ENCODE measurements at places on chromosomes 4 and X.
A peak's percentile ranks its signal among the peaks of the same experiment; 100 is the strongest.

- no peak for DNase-seq
These were observed 763.5 kb upstream of the FRG1 start for GRCh38 chr4:189177130-189177529.

DNA sequence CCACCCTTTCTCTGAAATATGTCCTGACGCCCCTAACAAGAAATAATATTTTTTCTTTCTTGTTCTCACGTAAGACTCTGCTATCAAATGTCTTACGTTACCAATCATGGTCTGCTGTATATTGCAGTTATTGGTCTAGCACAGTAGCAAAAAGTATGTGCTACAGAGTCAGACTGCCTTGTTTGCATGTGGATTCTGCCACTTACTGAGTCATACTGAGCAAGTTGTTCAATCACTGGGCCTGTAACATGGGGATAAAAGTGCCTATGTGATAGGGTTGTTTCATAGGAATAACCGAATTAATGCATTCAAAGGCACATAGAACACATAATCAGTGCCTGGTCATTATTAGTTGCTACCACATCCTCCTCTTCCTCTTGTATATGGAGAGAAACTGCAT is 14.1 kb downstream of the RPGR start:
- no peak for DNase-seq

- no peak for DNase-seq
These were observed 23.0 kb downstream of the FAM53A start for GRCh38 chr4:1660948-1661677.

GRCh38 chrX:110450050-110450449 is 91.4 kb downstream of the RTL9 start:
- peak; percentile 61 for DNase-seq

DNA sequence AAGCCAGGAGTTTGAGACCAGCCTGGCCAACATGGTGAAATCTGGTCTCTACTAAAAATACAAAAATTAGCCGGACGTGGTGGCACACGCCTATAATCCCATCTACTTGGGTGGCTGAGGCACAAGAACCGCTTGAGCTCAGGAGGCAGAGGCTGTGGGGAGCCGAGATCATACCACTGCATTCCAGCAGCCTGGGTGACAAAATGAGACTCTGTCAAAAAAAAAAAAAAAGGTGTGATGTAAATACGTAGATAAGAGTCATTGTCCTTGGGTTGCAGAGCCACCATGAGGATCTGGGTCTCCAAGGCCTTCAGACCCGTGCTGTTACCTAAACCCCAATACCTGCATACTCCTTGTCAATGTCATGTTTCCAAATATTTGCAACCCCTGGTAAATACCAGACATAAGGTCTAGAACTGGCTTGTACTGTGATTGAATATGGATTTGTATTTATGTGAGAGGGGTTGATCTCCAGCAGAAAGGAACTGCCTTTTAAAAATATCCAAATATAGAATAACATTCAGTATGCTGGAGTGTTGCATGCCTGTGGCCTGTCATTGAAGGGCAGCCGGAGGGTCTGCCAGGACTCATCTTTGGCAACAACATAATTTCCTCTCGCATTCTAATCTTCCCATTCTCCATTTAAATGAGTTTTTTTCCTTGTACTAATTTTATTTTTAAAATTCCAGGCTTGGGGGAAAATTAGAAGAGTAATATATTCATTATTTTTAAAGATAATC is 40.4 kb downstream of the ATXN3L start:
- DNase-seq: no peak

DNA sequence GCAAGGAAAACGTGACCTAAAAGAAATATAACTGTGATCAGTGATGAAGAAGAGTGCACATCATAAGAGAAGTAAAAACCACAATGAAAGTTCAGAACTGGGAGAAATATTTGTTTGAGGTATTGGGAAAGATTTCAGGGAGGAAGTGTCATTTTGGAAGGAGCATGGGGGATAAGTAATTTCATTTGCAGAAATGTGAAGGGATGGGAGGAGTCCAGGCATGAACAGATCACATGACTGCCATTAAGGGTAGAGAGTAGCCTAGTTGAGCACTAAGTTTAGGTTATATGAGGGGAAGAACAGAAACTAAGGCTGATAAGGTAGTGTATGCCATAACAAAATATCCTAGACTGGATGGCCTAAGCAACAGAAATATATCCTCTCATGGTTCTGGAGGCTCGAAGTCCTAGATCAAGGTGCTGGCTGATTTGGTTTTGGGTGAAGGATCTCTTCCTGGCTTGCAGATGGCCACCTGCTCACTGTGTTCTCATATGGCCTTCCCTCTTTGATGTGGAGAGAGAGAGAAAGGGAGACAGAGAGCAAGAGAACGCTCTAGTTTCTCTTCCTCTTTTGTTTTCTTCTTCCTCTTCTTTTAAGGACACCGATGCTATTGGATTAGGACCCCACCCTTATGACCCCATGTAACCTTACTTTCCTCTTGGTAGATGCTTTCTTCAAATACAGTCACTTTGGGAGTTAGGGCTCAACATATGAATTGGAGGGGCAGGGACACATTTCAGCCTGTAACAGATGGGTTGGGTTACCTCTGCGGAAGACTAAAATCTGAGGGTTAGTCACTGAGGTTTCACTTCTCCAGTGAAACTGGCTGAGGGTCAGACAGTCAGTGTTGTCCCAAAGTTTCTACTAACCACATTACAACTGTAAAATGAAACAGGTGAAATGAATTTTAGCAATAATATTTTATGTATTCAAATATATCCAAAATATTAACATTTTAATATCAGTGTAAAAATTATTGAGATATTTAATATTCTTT is 77.9 kb downstream of the EGF start:
- no peak for DNase-seq

DNA sequence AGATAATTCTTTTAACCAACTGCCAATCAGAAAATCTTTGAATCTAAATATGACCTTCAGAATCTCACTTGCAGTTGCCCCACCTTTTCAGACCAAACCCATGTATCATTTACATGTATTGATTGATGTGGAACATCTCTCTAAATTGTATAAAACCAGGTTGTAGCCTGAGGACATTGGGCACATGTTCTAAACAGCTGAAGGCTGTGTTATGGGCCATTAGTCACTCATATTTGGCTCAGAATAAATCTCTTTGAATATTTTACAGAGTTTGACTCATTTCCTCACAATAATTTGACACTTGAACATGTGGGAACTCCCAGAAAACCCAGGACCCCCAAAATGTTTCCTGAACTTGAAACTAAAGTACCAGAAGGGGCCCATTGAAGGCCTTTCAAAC is 58.7 kb downstream of the UGT2B10 start:
- no peak for DNase-seq

DNA sequence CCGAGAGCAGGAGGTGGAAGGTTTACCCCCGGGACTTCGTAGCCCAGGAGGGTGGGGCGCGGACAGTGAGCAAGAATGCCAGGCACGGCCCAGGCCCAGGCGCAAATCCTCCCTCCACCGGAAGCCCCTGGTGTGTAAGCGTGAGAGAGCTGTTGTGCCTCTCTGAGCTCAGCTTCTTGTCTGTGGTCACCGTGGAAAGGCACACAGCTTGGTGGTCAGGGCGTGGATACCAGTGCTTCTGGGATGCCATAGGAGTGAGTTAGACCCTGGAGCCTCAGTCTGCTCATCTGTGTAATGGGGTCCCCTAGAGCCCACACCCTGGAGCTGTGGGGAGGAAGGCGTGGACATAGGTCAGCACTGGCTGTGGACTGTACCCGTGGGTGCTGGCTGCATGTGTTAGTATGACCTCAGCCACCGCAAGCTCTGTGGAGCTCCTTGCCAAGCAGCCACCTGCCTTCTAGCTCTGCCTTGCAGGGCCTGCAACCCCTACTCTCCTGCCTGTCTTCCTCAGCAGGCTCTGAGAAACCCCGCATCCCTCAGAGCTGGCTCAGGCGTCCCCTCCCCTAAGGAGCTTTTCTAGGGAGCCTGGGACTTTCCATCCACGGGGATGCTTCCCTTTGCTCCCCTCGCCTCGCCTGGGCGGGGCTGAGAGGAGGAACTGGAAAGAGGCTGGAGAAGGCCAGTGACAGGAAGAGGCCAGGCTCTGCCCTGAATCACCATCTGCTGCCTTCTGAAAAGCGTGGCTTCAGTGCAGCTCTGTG is 28.0 kb upstream of the AFAP1 start:
- DNase-seq: no peak

DNA sequence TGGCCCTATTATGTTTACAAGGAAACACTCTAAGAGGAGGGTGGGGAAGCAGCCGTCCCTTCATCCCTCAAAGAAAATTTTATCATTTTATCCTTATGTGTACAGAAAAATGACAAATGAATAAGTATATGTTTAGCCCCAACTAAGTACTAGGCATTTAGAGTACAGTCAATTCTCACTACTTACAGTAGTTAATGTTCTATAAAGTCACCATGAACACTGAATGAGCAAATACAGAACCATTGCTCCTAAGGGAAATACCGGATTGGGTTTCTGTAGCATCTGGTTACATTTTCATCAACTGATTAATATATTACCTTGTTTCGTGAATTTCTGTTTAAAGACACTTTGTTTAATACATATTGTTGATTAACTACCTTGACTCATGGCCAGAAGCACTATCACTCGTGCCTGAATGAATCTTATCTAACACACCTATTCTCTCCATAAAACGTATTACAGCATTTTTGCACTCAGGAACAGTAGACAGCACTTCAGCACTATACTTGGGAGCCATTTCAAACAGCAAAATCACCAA is 109.3 kb downstream of the ASB9 start:
- no peak for DNase-seq

DNA sequence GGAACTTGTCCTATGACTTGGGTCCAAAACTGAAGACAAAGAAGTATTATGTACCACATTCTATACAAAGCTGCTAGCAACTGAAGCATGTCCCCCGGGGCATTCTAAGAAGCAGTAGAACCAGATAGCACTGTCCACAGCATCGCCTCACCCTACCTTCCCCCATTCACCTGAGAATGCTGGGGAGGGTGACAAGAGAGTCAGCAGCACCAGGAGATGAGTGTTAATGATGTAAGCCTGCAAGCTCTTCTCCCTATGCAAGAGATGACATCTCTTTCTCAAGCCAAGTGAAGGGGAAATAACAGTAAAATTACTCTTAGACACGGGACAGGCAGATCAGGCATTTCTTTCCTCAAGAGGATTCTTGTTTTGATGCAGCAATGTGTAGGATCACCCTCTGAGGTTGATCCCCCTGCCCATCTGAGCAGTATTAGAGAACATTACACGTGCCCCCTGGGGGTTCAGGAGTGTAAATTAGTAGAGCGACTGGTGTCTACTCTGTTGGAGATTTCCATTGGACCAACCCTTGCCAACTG is 13.9 kb upstream of the TLR1 start:
- no peak for DNase-seq
